Stimulated activated CD8-positive, alpha-beta memory T cell treated with anti-CD3 and anti-CD28 coated beads, Interleukin-4, amount 100 ng/mL, for 4 hours (primary cell): ENCODE measurements at places on chromosomes 13 and 19.

GRCh38 chr19:16660763-16661479 is at the start of gene TMEM38A:
Gene TMEM38A, plus strand, starts transcription at chr19:16661139. Its CDS starts 79 bp downstream, at chr19:16661218.
- no peak for DNase-seq

DNA sequence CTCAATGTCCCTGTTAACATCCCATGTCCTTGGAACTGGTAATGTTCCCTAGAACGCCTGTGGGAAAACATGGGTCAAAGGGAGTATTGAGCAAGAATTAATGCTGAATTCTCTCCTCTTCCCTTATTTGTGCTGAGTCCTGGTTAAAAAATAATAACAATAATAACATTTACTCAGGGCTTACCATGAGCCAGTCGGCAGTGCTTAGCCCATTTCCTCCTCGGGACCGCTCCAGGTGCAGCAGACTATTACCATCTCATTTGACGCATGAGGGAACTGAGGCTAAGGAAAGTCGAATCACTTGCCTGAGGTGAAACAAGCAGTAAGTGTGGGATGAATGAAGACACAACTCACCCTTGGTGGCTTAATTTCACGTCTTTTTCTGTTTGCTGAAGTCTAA is 33.6 kb upstream of the SLC15A1 start:
- DNase-seq = no peak

DNA sequence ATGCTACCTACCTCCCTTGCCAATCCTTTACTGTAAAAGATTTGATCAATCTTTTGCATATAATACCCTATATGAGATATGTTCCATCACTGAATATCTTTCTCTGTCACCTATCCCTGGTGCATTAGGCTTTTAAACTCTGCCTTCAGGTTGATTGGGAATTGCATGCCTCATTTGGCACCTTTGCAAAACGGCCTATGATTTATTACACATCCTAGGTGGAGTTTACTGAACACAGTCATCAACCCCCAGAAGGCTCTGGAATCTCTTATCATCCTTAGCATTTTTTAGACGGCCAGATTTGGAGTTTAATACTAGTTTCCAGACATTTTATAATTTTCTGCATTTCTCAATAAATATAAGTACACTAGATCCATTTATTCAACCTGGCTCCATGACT is 448.4 kb upstream of the SLC10A2 start:
- DNase-seq = no peak

- no peak for DNase-seq
Measured at GRCh38 chr13:103356226-103356864, 290.1 kb upstream of the SLC10A2 start.

DNA sequence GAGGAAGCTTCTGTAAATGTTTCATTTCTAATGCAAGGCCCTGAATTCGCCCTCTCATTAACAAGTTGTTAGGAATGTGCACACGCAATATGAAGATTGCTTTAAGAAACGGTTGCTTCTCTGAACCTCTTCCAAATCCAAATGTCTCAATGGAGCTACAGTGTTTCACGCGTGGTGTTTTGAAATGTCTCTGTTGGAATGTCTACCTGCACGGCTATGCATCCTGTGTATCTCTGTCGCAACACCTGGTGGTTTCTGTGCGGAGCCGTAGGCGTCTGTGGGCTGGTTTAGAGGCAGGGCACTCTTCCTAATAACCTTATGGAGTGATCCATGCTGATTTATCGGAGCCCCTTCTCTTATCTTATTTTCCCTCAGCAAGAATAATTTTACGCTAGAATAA is 1584.2 kb upstream of the SLC10A2 start:
- no peak for DNase-seq

DNA sequence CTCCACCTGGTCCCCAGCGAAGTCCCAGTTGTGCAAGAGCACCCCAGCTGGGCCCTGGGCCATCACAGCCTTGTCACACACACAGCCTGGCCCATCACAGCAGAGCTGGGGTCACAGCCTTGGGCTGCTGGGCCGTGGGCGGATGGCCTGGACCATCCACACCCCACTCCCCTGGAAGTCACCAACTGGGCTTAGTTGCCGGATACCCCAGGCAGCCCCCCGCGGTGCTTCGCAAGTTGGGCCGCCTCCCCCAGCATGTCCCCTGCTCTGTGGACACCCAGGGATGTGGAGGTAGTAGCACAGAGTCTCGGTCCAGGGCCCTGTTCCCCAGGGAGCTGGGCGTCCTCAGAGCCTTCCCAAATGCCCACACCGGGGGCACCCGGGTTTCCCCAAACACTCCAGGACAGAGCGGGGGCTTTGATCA is 4.5 kb upstream of the ZNF554 start:
- DNase-seq = no peak

DNA sequence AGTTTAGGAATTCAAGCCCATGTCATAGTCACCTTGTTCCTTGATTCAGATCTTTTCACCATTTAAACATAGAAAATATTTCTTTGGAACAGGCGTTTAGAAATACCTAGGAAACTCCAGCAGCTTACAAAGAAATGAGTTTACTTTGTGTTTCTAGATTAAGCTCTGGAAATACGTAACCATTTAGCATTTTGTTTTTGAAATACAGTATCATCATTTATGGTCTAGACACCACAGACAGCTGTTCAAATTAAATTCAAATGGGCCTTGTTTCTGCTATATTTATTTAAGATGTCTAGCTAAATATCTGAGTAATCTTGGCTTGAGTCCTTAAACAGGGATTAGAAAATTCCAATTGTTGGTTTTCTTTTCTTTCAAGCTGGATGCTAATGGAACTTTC is 228.5 kb downstream of the NDFIP2 start:
- DNase-seq = no peak

DNA sequence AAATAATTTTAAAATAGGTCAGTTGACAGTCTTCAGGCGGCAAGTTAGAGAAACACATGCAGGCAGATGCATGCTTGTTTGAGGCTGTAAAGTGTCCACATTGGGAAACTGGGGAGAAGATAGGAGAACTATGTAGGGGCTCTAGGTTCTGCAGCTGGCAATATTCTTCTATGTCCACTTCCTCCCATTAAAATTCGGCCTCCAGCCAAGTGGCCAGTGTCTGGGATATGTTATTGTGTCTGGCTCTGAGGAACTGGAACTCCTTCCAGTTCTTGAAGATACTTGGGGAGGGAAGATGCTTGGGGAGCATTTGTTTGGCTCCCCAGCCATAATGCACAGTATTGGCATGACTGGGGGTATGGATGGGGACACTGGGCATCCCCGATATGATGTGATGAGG is 20.9 kb upstream of the KLF2 start:
- DNase-seq = no peak

- no peak for DNase-seq
Measured at GRCh38 chr19:4730740-4731171, 7.1 kb upstream of the DPP9 start.

DNA sequence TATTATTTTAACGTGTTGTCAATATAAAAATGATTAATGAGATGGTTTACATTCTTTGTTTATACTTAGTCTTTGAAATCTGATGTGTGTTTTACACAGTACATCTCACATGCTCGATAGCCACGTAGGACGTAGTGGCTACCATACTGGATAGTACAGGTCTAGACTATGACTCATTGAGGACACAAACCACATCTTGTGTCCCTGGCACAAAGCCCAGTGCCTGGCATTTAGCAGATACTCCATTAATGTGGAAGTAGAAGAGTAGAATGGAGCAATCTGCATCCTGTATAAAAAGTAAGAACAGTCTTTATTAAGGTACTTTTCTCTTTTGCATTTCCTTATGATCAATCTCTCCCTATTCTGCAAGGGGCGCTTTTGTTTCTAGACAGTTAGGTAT is 49.0 kb upstream of the FRY start:
- no peak for DNase-seq

- no peak for DNase-seq
Measured at GRCh38 chr19:15439078-15439799, 10.5 kb downstream of the WIZ start.

GRCh38 chr13:106296723-106297122 is 238.7 kb downstream of the EFNB2 start:
- DNase-seq = no peak

- no peak for DNase-seq
Measured at GRCh38 chr19:1857648-1858326, 5.6 kb downstream of the KLF16 start.

DNA sequence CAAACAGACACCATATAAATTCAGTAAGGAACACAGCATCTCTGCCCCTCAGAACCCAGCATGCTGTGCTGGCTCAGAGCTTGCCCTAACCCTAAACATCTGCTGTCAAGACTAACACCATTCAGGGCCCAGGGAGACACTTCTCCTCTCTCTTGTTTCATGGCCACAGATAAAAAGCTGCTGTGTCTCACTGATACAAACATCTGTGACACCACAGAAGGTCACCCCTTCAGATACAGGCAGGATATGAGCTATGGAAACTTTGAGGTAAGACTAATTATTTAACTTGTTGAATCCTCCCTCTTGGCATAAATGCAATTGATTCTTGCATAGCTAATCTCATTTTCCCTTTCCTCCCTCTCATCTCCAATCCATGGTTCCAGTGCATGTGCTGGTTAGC is 61.6 kb upstream of the GPR12 start:
- DNase-seq = no peak

- DNase-seq = no peak
Measured at GRCh38 chr13:31204592-31204991, 4.8 kb downstream of the B3GLCT start.

- no peak for DNase-seq
Measured at GRCh38 chr13:97245011-97245410, 22.9 kb downstream of the MBNL2 start.

- no peak for DNase-seq
Measured at GRCh38 chr13:105702441-105702840, 833.0 kb downstream of the EFNB2 start.

- no peak for DNase-seq
Measured at GRCh38 chr13:71237332-71237731, 629.7 kb downstream of the DACH1 start.

DNA sequence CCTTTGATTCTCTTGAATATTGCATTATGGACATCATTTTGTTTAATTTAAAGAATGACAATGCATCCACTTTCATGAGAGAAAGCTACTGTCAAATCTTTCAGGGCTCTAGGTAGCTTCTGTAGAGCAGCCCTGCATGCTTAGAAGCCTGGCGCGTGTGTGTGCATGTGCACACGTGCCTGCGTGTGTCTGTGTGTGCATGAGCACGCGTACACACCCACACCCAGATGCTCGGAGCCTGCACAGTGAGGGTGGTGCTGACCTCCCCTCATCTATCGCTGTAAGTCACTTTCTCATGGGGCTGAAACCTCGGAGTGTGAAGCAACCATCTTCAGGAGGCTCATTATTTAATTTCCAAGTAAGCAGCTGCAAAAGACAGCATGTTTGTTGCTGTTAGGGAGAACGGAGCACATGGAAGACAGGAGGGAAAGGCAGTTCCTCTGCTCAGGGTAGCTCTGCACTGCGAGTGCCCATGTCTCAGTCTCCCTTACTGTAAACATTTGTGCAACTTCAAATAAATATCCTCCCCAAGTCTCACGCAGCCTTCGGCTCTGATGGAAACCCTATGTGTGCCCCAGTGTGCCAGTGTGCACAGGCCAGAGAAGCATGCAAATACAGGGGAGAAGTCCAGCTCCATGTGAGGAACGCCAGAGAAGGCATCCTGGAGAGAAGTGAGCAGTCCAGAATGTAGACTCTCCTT is 22.8 kb downstream of the TSHZ3 start:
- DNase-seq = no peak

DNA sequence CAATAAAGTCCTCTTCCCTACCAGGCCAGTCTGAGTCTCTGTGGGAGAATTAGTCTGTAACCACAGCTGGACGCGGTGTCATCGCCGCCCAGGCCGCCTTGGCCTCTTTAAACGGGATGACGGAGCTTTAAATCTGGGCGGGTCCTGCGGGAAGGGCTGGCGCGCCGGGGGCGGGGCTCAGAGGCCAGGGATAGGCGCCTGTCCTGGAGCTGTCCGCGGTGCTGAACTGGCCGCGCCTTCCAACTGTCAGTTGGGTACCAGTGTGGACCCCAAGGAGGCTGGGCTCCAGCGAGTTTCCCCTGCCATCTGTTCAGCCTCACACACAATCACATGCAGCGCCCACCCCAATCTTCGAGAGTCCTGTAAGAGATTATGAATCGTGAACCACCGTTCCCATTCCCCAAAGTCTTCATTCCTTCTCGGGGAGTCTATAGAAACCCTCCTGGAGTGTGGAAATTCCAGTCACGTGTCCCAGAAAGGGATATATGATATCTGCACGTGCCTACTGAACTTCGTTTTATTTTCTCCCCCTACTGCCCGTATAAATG is 11.5 kb downstream of the APLP1 start:
- DNase-seq = no peak

GRCh38 chr19:44816301-44816700 is 7.4 kb downstream of the BCAM start:
- no peak for DNase-seq

DNA sequence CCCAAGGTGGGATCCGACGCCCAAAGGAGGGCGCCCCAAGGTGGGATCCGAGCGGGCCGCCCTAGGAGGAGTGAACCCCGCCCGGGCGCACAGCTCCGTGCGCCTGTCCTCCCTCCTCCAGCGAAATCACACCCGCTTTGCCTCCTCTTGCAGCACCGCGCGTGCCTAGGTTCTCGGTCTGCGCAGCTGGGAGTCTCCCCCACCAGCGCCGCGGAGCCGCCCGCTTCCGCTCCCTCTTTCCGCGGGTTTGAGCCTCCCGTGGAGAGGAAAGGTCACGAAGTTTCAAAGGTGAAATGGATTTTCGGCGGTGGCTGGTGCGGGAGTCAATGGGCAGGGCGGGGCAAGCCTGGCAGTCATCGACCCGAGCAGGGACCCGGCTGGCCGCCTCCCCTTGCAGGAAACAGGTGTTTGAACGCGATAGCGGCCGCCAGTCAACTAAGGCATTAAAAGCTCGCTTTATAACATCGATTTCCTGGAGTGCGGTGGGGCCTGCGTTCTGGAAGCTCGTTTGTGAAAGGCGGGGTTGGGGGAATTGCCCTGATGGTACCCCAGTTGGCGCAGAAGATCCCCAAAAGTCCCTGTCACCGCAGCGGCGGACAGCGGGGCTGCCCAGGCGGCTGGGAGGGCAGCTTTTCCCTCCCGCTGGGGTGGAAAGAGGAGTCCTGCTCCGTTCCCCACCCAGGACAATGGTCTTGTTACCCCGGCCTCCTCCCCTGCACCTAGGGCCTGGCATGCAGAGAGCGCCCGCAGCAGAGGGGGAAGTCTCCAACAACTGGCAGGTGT is 9.0 kb upstream of the SOX1 start:
- DNase-seq = no peak

DNA sequence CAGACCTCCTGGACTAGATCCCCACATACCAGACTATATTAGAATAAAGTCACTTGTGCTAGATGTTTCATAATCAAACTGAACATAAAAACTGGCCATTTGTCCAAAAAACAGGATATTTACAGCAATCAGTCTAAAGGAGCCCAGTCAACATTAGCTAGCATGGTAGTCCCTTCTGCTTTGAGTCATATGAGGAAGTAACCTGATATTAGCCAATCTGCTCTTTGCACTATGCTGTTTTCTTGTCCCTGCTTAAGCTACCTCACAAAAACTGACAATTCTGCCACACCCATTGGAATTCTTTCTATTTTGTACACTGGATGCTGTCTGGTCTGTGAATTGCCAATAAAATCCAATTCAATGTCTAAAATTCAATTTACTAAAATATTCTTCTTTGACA is 1824.2 kb downstream of the OLFM4 start:
- DNase-seq = no peak
